Upper lobe of left lung (tissue), 6 donors: ENCODE measurements at places on chromosomes 2 and 18.

DNA sequence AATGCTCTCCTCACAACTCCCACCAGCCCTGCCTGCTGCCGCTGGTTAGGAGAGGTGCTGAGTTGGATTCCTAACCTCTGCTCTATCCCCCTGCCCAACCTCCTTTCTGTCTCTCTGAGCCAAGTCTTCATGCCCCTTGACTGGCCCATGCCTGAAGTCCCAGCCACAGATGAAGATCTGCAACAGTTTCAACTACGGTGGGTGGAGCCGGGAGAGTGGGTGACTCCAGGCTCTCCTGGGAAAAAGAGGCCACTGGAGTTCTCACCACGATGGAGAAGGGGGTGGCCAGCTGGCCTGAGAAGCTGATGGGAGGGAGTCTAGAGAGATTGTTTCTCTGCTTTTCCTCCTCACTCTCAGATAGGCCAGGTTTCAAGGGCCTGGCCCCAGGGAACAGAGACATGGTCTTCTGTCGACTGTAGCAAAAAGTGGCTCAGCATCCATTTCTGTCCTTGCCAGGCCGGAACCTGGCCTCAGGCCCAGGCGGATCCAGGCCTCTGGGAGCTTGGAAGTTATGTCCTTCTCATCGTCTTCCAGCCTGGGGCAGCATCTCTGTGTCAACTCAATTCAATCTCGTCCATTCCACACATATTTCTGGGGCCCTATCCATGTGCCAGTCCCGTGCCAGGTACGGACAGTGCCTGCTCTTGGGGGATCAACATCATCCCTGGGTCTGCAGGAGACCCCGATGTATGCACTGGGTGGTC lies 75.3 kb downstream of the INHBB start:
- no peak for DNase-seq

DNA sequence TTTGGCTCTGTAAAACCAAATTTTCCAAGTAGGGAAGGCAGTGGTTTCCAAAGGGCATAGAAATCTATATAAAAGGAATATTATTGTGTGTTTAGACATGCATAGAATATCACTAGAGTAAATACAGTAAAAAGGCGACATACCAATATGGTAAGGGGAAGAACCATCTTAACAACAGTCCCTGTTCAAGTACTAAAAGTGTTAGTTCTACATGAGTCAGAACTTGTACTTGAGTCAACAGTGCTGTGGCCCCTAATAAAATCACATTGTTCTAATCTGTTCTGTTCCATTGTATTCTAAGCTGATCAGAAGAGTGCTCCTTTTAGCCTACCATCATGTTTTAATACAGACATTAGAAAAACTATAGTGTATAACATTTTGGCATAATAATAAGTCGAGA lies 36.1 kb upstream of the TNFRSF11A start:
- DNase-seq: no peak

DNA sequence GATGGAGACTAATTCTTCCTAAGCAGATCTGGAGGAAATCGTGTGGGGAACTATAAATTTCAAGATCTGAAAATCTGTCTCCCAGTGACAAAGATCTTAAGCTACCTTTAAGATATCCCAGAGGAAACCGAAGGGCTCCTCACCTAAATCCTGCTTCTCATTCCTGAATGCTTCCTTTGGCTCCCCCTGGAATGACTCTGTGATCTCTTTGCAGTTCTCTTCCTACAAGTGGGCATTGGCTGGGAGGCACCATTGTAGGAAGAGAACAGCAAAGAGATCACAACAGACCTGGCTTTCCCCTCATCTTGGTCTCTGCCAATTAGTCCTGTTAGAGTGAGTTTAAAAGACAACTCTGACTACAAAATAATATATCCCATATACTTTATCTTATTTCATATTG lies 70.0 kb upstream of the KCNH7 start:
- no peak for DNase-seq

DNA sequence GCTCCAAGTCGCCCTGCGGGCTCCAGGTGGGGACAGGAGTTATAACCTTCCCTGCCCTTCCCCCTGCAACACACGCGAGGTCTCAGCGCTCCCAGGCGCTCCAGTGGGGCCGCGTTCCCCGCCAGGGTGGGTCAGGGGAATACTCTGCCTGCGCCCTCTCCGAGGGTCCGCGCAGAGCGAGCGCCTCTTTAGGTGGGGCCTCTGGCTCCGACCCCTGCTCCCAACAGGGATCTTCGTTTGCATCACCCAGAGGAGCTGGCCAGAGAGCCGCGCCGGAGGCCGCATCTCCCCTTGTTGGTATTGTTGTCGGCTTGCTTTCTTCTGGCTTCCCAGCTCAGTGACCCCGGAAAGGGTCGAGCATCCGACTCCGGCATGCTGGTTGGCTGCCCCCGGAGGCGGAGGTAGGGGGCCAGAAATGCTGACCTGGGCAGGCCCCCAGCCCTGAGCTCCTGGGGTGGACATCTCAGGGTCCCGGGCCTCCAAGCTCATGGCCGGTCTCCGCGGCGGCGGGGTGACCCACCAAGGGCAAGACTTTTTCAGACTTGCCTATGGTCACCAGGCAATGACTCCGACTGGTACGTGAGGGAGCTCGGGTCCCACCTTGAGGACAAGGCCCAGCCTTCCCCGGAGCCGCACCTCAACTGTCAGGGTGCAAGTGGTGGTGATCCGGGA lies 11.2 kb upstream of the EN1 start:
- DNase-seq: peak; percentile 80

- no peak for DNase-seq
These were observed 591.0 kb upstream of the SETBP1 start for GRCh38 chr18:44089732-44090131.

DNA sequence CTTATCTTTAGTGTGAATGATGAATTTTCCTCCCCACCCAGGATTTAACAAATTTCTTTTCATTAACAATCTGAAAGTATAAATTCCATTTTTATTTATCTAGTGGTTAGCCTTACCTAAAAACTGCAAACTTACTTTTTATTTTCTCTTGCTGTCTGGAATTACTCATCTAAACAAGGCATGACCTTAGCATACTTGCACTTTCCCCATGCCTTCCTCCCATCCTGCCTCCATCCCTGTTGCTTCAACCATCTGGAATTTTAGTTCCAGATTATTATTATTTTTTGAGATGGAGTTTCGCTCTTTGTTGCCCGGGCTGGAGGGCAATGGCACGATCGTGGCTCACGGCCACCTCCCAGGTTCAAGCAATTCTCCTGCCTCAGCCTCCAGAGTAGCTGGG lies 35.6 kb downstream of the GDF7 start:
- DNase-seq: no peak

DNA sequence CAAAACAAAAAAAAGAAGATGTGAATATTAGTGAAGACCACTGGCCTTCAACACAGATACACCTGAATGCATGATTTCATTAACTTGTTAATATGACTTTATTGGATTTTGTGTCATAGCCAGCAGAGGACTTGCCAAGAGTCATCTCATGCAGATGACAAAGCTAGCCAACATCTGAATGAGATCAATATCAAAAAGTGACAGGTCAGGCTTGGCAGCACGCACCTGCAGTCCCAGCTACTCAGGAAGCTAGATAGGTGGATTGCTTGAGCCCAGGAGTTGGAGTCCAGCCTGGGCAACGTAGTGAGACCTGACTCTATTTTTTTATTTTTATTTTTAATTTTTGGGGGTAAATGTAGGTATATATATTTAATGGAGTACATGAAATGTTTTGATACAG lies 54.5 kb upstream of the TGIF1 start:
- DNase-seq: no peak
